ENCODE measurements at places on chromosomes 13 and 19. TPM values are rescaled to one million over a fixed set of nuclear protein-coding genes. Genes with fewer than 3 reads are reported as not detected.

C19orf85 gene
- not detected for total RNA-seq

OR4F17 gene
- total RNA-seq: 0.65 TPM

UHRF1 gene
- 3.2 TPM for total RNA-seq

ZNF677 gene
- 4.6 TPM for total RNA-seq

ZNF723 gene
- not detected for total RNA-seq

ZNF844 gene
- total RNA-seq: 17.1 TPM

ZNF284 gene
- total RNA-seq: 2.1 TPM

BRME1 gene
- total RNA-seq: 12.9 TPM

CACNG8 gene
- 0.09 TPM for total RNA-seq

CGB8 gene
- not detected for total RNA-seq

Data from mucosa of descending colon (tissue), 3 donors.